Stimulated activated CD4-positive, alpha-beta T cell treated with anti-CD3 and anti-CD28 coated beads, Interleukin-1b, Interleukin-23, amount 100 ng/mL, for 24 hours (primary cell): ENCODE measurements at places on chromosomes 1 and 21.

DNA sequence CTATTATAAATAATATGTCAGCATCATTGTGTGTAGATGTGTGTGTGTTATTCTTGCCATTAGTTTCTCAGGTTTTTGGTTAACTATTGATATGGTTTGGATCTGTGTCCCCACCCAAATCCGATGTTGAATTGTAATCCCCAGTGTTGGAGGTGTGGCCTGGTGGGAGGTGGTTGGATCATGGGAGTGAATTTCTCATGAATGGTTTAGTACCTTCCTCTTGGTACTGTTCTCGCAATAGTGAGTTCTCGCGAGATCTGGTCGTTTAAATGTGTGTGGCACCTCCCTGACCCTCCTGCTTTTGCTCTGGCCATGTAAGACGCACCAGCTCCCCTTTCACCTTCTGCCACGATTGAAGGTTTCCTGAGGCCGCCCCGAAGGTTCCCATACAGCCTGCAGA lies 9.6 kb upstream of the POFUT2 start:
- DNase-seq, result no peak

- DNase-seq, result no peak
These were observed 140.2 kb upstream of the HOOK1 start for GRCh38 chr1:59674595-59674994.

GRCh38 chr21:30194701-30195299 lies 21.1 kb downstream of the CLDN8 start:
- no peak for DNase-seq

GRCh38 chr1:31407029-31407626 lies 5.9 kb upstream of the SERINC2 start:
- DNase-seq, result no peak
